ENCODE measurements at places on chromosomes 3 and 15.

DNA sequence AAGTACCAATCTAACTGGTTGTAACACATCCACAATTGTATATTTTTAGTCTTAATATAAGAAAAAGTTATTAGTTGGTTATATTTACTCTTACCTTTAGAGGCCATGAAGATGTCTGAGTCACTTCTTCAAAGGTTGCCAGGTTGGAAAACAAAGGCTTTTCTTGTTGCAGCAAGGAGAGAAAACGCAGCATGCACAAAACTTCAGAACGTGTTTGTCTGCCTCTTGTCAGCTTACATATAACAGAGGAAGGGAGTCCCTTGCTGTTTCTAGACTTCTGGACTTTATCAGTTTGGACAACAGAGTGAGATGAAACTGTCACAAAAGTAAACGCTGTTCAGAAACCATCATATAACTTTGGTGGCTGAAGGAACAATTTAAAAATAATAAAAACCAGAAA lies at the start of gene PLSCR5:
Gene PLSCR5 (minus strand): TSS at position 241 of the 400 bp plus-strand sequence. CDS start 134 bp downstream, at position 107.
- DNase-seq: peak; percentile 27

GRCh38 chr3:121794264-121794983 lies 40.4 kb downstream of the IQCB1 start:
- no peak for DNase-seq

- DNase-seq: no peak
These were observed 53.6 kb downstream of the RHCG start for GRCh38 chr15:89442671-89443307.

DNA sequence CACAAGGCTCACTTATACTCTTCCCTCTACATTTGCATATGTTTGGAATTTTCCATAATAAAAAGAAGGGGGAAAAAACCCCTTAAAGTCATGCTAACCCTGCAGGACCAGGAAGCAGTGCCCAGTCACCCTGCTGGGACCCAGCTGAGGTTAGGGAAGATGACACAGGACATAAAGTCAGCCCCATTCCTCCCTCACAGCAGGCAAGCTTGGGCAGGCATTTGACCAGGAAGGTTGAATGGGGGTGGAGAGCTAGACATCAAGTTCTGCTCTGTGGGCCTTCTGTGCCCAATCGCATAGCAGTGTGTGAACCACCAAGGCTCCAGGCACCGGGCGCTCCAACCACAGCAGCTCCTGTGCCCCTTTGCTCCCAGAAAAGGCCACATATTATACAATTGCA lies 7.1 kb upstream of the HDAC11 start:
- DNase-seq: no peak

GRCh38 chr15:50543556-50543955 lies 2.9 kb downstream of the USP50 start:
- no peak for DNase-seq

DNA sequence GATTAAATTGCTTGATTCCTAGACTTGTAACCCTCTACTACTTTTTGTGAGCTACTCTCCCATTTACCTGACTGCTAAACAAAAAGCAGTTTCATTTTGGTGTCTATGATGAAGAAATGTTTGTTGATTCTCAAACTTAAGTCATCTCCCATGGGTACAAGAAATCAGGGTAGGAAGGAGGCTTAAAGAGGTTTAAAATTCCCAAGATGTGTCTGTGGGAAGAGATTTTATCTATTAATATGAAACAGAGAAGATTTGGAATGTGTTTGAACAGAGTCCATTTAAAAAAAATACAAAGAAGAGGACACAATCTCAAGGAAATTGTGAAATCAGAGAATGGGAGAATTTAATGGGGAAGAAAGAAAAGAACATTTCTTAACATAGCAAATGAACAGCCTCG lies 14.8 kb downstream of the P3H2 start:
- DNase-seq: no peak

All from epithelial cell of prostate (primary cell).